ENCODE measurements at places on chromosomes 13 and 19. TPM values are rescaled to one million over a fixed set of nuclear protein-coding genes. Genes with fewer than 3 reads are reported as not detected.

DNA sequence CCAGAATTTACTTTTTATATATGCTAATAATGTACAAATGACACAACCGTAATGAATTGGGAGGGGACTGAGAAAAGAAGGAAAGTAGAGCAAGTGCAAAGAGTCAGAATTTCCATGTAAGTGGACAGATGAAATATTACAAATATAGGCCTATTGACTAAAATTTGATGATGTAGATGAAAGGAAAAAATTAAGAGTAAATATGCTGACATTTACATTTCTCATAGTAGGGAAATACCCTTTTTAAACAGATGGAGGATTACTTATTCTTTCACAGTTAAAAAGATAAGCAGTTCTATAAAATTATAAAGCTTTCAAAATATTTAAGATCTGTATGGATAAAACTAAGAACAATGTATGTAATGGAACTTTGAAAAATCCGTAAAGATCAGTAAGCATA lies 185.4 kb downstream of the NBEA start:
- H3K4me1 ChIP-seq = no peaks in the 10 kb centered on the region
- no peaks in the 10 kb centered on the region for H3K36me3 ChIP-seq
- H3K27ac ChIP-seq = no peak overlapping the region
- no peak overlapping the region for H3K4me3 ChIP-seq

DNA sequence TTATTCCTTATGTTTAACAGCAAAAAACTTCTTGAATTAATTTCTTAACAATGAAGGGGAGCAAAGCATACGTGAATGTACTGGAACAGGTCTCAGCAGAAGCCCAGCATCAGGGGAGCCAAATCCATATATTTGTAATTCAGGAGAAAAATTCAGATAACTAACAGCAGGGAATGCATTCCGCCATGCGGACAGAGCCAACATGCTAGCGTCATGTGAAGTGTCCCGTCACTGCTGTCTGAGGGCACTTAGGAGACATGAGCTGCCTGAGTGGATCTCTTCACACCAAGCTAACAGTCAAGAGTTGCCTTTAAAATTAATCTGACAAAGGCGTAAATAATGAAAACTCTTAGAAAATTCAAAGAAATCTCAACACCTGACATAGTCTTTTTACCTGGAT lies 6.4 kb downstream of the AMER2 start:
- no peak overlapping the region for H3K4me3 ChIP-seq
- H3K4me1 ChIP-seq = no peaks in the 10 kb centered on the region
- no peak for DNase-seq
- no peak overlapping the region for H3K27ac ChIP-seq
- no peaks in the 10 kb centered on the region for H3K36me3 ChIP-seq

Gene ICAM1
- total RNA-seq = 245 TPM

- peaks cover 2% of the 10 kb centered on the region for H3K4me1 ChIP-seq
- H3K27me3 ChIP-seq = no peaks in the 10 kb centered on the region
- H3K4me3 ChIP-seq = no peak overlapping the region
- DNase-seq = no peak
Observed at GRCh38 chr19:12772323-12772722, 3.0 kb downstream of the HOOK2 start.

Gene PDE4C
- total RNA-seq = 7.6 TPM

Gene LILRA6
- total RNA-seq = 21.4 TPM

- H3K27me3 ChIP-seq = no peaks in the 10 kb centered on the region
- DNase-seq = no peak
- no peak overlapping the region for H3K27ac ChIP-seq
Observed at GRCh38 chr13:42377640-42378382, 105.9 kb downstream of the AKAP11 start.

DNA sequence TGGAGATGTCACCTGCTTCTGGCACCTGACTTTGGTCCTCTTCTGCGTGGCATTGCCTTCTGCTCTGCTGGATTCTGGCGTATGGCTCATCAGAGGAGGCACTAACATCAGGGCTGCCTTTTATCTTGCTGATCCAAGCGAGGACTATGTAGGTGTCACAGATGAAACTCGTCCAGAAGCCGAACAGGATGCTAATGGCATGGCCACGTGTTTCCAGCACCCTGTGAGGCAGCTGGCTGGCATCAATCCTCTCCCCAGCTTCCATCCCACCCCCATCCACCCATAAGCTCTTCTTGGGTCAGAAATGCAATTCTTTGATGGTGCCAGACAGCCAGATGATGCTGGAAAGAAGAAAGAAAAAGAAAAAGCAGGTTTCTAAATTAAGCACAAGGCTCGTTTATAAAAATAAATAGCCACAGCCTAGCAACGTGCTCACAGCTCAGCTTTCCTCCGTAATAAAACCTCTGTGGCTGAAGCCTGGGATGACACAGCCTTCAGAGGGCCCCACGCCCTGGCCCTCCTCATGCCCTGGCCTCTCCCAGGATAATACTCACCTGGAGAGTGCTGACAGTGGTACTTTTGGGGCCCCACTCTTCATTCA lies 212.9 kb upstream of the SERP2 start:
- no peak overlapping the region for H3K27ac ChIP-seq
- no peaks in the 10 kb centered on the region for H3K27me3 ChIP-seq
- no peak overlapping the region for H3K4me3 ChIP-seq
- H3K4me1 ChIP-seq = peaks cover 8% of the 10 kb centered on the region
- DNase-seq = no peak
- no peaks in the 10 kb centered on the region for H3K36me3 ChIP-seq

DNA sequence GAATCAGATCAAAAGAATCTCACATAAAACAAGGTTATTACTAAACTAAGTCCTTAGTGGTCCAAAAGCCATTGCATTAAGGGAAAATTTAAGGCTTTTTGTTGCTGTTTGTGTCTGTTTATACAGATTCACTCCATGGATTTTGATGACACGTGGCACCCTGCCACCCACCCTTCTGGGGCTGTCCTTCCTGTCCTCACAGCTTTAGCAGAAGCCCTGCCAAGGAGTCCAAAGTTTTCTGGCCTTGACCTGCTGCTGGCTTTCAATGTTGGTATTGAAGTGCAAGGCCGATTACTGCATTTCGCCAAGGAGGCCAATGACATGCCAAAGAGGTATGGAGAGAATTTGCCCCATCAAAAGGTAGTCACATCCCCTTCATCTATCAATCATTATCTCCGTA lies 6.9 kb downstream of the ACOD1 start:
- DNase-seq = no peak
- H3K27me3 ChIP-seq = no peaks in the 10 kb centered on the region
- no peak overlapping the region for H3K4me3 ChIP-seq
- H3K4me1 ChIP-seq = no peaks in the 10 kb centered on the region

- H3K36me3 ChIP-seq = peaks cover 49% of the 10 kb centered on the region
- DNase-seq = peak; percentile 58
- no peak overlapping the region for H3K4me3 ChIP-seq
- peaks cover 22% of the 10 kb centered on the region for H3K4me1 ChIP-seq
Observed at GRCh38 chr19:46607448-46607841, 6.3 kb downstream of the CALM3 start.

- H3K4me3 ChIP-seq = peak overlapping the region; percentile 53
- DNase-seq = peak; percentile 65
- H3K4me1 ChIP-seq = no peaks in the 10 kb centered on the region
- peaks cover 10% of the 10 kb centered on the region for H3K27me3 ChIP-seq
- H3K36me3 ChIP-seq = no peaks in the 10 kb centered on the region
- peak overlapping the region; percentile 59 for H3K27ac ChIP-seq
Observed at GRCh38 chr19:57664269-57665127, 4.2 kb upstream of the ZSCAN4 start.

GRCh38 chr13:34640179-34640992 lies 301.7 kb upstream of the NBEA start:
- H3K36me3 ChIP-seq = no peaks in the 10 kb centered on the region
- H3K4me1 ChIP-seq = no peaks in the 10 kb centered on the region
- no peak overlapping the region for H3K27ac ChIP-seq
- DNase-seq = no peak
- no peak overlapping the region for H3K4me3 ChIP-seq

GRCh38 chr13:25973085-25973484 lies 78.7 kb downstream of the SHISA2 start:
- H3K4me3 ChIP-seq = no peak overlapping the region
- no peaks in the 10 kb centered on the region for H3K4me1 ChIP-seq
- H3K36me3 ChIP-seq = no peaks in the 10 kb centered on the region
- no peak for DNase-seq

GRCh38 chr19:54188215-54188871 lies 1.0 kb downstream of the MBOAT7 start:
- H3K4me1 ChIP-seq = peaks cover 21% of the 10 kb centered on the region
- H3K27me3 ChIP-seq = no peaks in the 10 kb centered on the region
- H3K27ac ChIP-seq = peak overlapping the region; percentile 99
- peak; percentile 60 for DNase-seq
- peak overlapping the region; percentile 98 for H3K4me3 ChIP-seq

DNA sequence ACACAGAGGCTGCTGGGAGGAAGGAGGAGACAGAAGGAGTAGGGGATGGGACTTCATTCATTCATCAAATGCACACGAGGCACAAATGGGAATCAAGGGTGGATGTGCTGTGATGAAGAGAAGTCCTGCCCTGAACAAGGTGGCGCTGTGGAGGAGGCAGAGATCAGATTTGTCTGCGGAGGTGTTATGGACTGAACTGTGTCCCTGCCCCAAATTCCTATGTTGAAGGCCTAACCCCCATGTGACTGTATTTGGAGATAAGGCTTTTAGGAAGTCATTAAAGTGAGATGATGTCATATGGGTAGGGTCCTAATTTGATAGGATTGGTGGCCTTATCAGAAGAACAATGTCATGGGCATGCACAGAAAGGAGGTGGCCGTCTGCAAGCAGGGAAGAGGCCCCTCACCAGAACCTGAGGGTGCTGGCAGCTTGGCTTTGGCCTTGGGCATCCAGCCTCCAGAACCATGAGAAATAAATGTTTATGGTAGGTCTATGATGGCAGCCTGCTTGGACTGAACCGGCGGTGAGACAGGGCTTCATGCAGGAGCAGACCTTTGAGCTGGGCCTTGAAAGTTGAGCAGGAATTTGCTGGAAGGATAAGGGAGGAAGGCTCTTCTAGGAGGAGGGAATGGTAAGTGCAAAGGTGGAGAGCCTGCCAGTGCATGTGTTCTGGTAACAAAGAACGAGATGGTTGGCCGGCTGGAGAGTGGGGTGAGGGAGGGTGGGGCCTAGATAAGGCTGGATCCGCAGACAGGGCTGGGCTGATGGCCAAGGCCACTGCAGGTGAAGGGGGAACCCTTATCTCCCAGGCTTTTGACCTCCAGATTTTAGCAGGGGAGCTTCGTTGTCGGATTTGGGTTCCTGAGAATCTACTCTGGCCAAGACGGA lies 2.7 kb upstream of the CEBPA start:
- H3K4me3 ChIP-seq = no peak overlapping the region
- peaks cover 7% of the 10 kb centered on the region for H3K27me3 ChIP-seq
- no peaks in the 10 kb centered on the region for H3K36me3 ChIP-seq
- peaks cover 18% of the 10 kb centered on the region for H3K4me1 ChIP-seq

Gene RPL18
- 1,025 TPM for total RNA-seq

GRCh38 chr13:51479199-51479523 lies 26.3 kb upstream of the INTS6 start:
- H3K4me1 ChIP-seq = no peaks in the 10 kb centered on the region
- H3K27me3 ChIP-seq = no peaks in the 10 kb centered on the region
- no peak for DNase-seq
- no peaks in the 10 kb centered on the region for H3K36me3 ChIP-seq
- H3K27ac ChIP-seq = no peak overlapping the region
- no peak overlapping the region for H3K4me3 ChIP-seq

Gene LYPD5
- 3.6 TPM for total RNA-seq

DNA sequence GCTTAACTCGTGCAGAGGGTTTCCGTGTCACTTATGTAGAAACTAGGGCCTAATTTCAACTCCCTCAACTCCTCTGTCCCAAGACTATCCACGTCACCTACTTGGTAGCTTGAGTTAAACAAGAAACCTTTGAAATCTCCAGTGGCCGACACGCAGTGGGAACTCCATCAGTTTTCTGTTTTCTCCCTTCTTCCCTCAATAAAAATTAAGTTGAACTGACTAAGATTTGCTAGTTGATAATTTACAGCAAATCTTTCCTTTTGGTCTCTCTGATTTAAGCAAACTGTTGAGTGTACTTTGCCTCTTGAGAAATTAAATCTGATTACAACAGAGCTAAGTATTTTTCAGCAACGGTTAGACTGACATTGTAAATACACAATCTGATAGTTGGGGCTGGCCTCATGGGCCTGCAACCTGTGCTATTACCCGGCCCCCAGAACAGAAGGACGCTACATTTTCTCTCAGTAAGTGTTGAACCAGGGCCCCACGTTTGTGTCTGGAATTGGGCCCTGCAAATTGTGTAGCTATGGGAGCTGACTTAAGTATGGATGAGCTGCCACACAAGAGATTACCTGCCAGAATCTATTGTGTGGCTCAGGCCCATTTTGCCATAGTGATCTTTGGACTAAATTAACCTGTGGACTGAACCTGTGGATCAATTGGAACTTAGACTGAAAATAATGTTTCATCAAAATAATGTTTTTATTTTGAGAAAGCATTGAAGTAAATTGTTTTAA lies 708 bp upstream of the ESD start:
- peaks cover 26% of the 10 kb centered on the region for H3K4me1 ChIP-seq
- H3K27ac ChIP-seq = peak overlapping the region; percentile 95
- no peak for DNase-seq

GRCh38 chr13:22690756-22691155 lies 490.0 kb upstream of the SGCG start:
- H3K27ac ChIP-seq = no peak overlapping the region
- DNase-seq = no peak
- no peaks in the 10 kb centered on the region for H3K27me3 ChIP-seq

GRCh38 chr13:32476021-32476731 lies 48.2 kb upstream of the N4BP2L1 start:
- H3K4me3 ChIP-seq = no peak overlapping the region
- H3K36me3 ChIP-seq = no peaks in the 10 kb centered on the region
- H3K27me3 ChIP-seq = no peaks in the 10 kb centered on the region
- no peaks in the 10 kb centered on the region for H3K4me1 ChIP-seq

DNA sequence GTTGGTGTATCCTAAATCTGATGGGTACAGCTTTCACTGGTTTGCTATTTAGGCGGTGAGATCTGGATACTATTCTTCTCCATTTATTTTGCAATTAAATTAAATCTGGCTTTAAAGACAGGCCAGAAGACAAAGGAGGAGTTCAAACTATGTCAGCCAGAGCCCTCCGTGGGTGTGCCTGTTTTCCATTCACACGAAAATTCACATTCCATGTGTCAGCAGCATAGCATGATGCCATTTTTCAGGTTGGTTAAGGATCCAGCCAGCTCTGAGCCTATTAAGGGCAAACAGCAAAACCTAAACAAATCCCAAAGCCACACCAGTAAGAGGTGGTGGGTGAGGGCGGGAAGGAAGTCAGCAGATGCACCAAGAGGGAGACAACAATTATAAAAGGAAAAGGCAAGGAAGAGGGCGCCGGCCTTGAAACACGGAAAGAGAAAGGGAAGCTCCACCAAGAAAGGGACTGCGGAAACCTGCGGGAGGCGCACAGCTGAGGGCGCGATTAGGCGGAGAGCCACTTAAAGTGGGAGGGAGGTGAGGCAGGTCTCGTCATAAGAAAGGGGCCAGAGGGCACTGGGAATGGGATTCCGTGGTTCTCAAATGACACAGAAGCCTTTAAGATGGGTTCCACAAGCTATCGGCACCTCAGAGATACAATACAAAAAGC lies 43.0 kb downstream of the CARS2 start:
- H3K27ac ChIP-seq = no peak overlapping the region
- no peaks in the 10 kb centered on the region for H3K4me1 ChIP-seq
- peaks cover 68% of the 10 kb centered on the region for H3K36me3 ChIP-seq

Gene PSG11
- total RNA-seq = not detected

Gene TLE6
- total RNA-seq = 6.7 TPM
